Dermis lymphatic vessel endothelial cell (primary cell): ENCODE measurements at places on chromosomes 16 and 17. TPM values are rescaled to one million over a fixed set of nuclear protein-coding genes. Genes with fewer than 3 reads are reported as not detected.

DPEP2NB gene
- total RNA-seq = 0.09 and 0.11 TPM in 2 replicates

C1QL1 gene
- total RNA-seq = not detected in 2 replicates

CA5A gene
- not detected in 2 replicates for total RNA-seq

KRTAP3-1 gene
- total RNA-seq = not detected in 2 replicates

VASN gene
- total RNA-seq = 0.95 and 1.1 TPM in 2 replicates

MLST8 gene
- total RNA-seq = 10.6 and 10.7 TPM in 2 replicates

CDH3 gene
- total RNA-seq = 0.11 TPM in 1 of 2 replicates, not detected in the other

DLX3 gene
- total RNA-seq = not detected in 2 replicates

DHRS13 gene
- 6.9 and 14.2 TPM in 2 replicates for total RNA-seq

OTOP2 gene
- not detected in 2 replicates for total RNA-seq

CD300H gene
- total RNA-seq = not detected in 2 replicates

FBXW10B gene
- 0.11 and 0.17 TPM in 2 replicates for total RNA-seq

NOG gene
- 1.3 and 2.1 TPM in 2 replicates for total RNA-seq

STX1B gene
- 0.34 and 0.76 TPM in 2 replicates for total RNA-seq

TERB1 gene
- under 0.01 and 0.09 TPM in 2 replicates for total RNA-seq

RND2 gene
- total RNA-seq = 0.09 and 0.11 TPM in 2 replicates
